Dermis lymphatic vessel endothelial cell (primary cell): ENCODE measurements at places on chromosomes 2 and 18. TPM values are rescaled to one million over a fixed set of nuclear protein-coding genes. Genes with fewer than 3 reads are reported as not detected.

SIGLEC15 gene
- not detected in 2 replicates for total RNA-seq

UPP2 gene
- not detected in 2 replicates for total RNA-seq

AQP12B gene
- total RNA-seq: not detected in 2 replicates

PMAIP1 gene
- 10.5 and 12.9 TPM in 2 replicates for total RNA-seq

LYPD6 gene
- 13.7 and 34.0 TPM in 2 replicates for total RNA-seq

REG3A gene
- not detected in 2 replicates for total RNA-seq
